ENCODE measurements at places on chromosomes 1 and 21.
A peak's percentile ranks its signal among the peaks of the same experiment; 100 is the strongest.

DNA sequence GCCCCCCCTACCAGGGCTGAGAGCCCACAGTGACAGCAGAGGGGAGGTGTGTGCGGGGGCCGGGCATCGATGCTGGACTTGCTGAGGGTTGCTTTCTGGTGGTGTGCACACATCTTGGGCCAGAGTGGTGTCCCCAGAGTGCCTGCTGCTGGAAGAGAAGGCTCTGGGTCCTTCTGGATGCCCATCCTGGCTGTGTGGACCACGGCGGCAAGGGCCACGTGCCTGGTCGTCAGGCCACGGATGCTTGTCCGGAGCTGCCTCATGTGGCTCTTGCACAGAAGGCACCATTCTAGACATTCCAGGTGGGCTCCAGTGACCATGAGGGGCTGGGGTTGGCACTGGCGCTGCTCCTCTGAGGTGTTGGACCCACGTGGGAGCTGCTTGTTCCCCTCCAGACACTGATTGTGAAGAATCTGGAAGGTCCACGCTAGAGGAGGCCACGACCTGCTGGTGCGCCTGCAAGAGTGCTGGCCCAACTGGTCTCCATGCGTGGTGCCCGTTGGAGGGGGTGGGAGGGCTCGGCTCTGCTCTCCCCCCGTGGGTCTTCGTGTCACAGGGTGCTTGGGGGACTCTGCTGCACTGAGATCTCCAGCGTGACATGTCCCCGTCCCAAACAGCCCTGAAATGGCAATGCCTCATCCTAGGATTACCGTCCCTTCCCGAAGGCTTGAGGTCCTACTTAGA is 25.8 kb downstream of the SKI start:
- no peak for DNase-seq

- peak; percentile 17 for DNase-seq
Measured at GRCh38 chr1:17509363-17509762, 30.1 kb upstream of the ARHGEF10L start.

DNA sequence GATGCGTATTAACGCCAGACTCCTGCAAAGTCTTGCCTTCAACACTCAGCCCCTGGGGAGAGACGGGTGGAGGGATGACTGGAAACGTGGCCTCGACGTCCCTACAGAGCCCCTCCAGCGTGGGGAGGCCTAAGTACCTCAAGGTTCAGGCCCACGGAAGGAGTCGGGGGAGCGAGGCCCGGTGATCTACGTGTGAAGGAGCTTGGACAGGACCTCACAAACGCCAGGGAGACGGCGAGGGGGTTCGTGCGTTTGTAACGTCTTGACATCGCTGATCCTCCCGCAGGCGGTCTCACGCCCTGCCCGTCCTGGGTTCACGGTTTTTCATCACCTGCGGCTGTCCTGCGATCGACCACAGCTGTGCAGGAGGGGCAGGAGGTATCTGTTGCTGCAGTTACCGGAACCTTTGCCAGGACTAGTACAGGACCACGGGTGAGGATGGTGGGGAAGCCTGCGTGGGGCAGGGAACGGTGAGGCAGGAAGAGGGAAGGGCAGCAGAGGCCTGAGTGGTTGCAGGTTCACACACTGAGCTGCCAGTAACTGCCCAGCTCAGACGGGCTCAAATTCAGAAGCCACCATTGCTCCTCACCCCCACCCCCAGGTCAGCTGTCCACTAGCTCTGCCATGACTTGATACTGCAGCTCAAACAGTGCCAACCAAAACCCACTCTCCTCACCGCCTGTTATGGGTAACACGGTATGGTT is 889 bp upstream of the CCNL2 start:
- no peak for DNase-seq

DNA sequence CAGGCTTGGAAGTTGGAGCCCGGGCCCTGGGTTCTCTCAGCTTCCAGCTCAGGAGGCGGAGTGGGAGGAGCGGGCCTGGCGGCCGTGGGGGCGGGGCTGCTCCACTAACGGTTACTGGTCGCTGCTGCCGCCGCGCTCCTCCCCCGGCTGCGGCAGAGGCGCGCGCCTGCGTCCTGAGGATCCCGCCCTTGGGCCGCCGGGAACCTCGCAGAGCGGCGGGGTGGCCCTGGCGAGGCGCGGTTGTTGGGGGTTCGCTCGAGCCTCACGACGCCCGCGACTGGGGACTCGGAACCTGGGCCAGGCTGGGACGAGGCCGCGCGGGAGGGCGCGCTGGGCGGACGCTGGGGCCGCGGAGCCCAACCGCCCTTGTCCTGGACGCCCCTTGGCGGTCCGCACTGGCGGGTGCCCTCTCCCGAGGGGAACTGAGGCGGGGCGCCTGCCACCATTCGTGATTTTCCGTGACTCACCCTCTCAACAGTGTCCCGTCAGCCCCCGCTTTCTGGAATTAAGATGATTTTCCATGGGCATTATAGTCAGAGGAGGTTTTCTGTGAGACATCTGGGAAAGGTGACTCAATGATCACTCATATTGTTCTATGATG is 34.1 kb downstream of the OR2G3 start:
- peak; percentile 90 for DNase-seq

DNA sequence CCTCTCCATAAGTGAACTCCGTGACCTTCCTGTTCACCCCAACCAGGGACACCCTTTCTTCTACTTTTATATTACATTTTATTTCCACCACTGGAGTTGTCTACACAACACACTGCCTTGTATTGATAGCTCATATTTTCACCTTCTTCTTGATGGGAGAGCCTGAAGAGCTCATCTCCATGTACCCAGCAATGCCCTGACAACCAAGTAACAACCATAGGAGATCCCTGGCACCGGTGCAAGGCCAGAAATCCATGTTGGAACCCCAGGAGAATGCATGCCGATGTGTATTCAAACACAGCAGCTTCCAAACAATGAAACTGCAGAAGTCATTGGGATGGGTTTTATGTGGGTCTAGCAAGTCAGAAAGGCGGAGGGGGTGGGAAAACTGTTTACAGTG is 15.5 kb downstream of the TENT5C start:
- no peak for DNase-seq

GRCh38 chr1:63777286-63777685 is 3.5 kb downstream of the ROR1 start:
- no peak for DNase-seq

- no peak for DNase-seq
Measured at GRCh38 chr1:219731771-219732170, 118.9 kb upstream of the ZC3H11B start.

GRCh38 chr1:230149751-230150584 is 82.9 kb downstream of the GALNT2 start:
- peak; percentile 66 for DNase-seq

- DNase-seq, result no peak
Measured at GRCh38 chr1:170240409-170240808, 94.7 kb downstream of the NTMT2 start.

- peak; percentile 80 for DNase-seq
Measured at GRCh38 chr1:23167353-23168078, 1.1 kb downstream of the LUZP1 start.

DNA sequence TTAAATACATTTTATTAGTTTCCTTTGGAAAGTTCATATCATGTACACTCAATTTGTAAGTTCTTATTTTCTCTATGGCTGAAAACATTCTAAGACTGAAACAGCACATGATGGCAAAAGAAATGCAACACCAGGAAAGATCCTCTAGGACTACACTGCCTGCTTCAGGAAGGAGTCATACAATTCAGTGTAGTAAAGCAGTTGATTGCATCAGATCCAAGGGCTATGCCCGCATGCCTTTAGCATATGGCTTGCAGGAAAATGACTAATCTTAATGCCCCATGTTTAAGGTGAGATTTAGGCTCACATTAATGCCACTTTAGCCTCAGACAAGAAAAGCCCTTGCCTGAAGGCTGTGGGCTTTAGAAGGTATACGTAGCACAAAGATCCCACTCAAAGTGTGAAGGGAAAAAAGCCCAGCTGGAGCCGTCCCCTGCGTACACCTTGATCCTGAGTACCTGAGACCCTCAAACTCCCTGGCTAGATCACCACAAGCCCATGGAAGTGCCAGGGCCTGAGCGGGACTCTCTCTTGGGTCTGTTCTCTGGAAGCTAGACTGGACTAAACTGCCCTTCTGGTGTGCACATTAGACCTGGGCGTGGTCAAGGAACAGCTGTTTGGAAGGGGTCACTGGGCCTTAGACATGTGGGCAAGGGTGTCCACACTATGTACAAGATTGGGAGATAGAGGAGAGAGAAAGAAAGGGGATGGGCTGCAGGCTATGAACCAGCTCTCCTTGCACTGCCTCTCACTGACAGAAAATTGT is 52.9 kb downstream of the ESRRG start:
- DNase-seq, result no peak

DNA sequence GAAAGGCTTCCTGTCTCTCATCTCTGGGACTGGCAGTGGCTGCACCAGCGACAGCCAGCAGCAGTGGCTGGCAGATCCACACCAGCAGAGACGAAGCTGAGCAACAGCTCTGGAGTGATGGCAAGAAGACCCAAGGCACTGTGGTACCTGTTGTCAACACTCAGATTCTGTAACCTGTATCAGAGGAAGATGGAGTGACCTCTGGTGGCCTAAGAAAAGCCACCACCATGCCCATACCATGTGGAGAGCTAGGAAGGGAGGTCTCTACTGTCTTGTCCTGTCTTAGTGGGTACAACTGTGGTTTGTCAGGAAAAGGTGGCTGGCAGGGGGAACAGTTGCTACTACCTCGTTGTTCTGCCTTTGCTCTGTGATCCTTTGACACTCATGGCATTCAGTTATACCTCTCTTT is 22.5 kb upstream of the RHBDL2 start:
- peak; percentile 24 for DNase-seq

- no peak for DNase-seq
Measured at GRCh38 chr1:99266726-99267125, 2.4 kb downstream of the PLPPR4 start.

DNA sequence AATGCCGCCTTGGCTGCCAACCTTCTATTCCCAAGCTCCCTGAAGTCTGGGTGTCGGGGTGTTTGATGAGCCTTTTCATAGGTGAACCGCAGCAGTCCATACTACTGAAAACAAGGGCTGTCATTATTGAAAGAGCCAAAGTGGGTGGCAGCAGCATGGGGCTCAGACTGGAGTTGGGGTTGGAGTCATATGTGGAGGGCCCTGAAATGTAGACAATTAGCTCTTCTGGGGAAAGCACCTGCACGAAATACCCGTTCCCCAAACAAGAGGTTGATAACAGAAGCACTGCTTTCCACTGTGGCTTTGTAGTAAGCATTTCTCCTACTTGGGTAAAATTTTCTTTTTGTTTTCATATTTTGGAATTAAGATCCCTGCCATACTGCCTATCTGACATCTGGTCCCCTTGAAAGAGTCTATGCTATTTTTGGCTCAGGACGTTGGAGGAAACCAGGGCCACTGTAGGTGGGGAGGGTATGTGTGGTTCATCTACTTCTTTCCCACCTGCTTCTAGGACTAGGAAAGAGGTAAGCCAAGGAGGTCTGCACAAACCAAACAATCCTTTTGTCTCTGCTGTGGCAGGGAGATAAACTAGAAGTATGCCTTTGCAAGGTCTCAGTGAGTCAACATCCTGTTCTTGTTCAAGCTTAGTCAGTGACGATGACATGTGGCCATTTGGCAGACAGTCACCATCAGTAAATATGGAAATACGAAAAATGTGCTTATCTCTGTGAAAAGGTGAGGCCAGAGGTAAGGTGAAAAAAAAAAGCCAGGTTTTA is 197.0 kb upstream of the UBE2U start:
- DNase-seq, result peak; percentile 88

DNA sequence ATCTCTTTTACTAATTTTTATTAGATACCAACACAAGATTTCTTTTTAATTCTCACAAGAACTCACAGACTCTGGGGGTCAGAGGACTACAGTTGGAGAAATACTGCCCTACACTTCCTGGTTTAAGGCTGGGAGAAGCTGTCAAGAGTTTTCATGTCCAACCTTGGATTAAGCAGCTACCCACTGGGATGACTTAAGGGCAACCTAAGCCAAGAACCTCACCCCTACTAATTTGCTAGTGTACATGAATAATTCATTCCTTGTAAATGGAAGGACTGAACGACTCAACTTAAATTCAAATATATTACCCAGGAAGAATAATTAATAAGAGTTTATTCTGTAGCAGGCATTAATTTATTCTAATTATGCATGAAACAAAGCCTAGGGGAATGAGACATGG is 182.3 kb upstream of the C1orf105 start:
- DNase-seq, result no peak

- peak; percentile 45 for DNase-seq
Measured at GRCh38 chr1:15902882-15903281, 55.4 kb downstream of the SPEN start.

DNA sequence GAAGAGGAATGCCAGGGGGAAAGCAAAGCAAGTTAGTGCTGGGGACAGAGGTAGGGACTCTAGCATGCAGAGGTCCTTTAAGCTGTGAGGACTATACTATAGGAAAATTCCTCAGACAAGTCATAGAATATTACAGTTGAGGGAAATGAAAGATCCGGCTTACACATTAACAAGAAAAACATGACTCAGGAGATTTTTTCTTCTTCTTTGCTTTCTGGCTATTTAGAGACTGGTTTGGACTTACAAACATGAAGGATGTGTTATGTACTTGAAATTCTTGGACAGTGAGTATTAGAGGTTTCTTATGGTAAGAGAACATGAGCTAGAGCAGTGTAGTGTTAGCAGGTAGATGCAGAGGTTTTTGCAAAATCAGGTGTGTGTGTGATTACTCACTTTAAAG is 24.9 kb downstream of the USP25 start:
- DNase-seq, result peak; percentile 41

DNA sequence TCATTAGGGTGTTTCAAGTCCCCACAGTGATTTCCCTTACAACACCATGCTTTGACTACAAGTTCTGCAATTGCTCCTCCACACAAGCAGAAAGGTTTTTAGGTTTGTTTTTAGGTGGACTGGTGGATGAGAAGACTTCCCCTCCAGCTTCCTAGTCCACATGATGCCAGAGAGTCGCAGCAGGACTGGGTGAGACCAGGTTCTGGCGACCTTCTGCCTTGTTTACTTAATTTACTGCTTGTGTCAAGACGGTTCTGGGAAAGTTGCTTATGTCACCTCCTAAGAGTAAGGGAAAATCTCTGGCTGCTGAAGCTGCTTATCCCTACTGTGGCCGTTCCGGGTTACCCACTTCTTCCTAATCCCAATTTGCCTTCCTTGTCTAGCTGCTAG is 76.4 kb downstream of the GLUL start:
- DNase-seq, result no peak
